ENCODE measurements at places on chromosomes 1 and 21.

DNA sequence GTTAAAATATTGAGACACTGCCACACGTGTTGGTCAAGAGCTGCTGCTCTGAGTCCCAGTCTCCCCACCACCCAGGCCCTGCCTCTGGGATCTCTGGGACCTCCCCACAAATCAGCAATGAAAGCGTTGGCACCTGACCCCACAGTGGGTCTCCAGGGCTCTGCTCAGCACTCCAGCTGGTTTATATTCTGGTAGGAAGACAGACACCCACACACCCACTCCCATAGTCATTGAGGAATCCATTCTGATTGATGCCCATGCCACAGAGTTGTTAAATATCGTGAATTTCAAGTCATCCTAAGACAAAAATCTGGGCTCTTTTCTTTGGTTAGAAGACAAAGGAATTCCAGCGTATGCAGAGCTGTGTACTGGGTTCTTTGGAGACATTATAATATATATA lies 91.6 kb downstream of the KIF26B start:
- no peak for DNase-seq

DNA sequence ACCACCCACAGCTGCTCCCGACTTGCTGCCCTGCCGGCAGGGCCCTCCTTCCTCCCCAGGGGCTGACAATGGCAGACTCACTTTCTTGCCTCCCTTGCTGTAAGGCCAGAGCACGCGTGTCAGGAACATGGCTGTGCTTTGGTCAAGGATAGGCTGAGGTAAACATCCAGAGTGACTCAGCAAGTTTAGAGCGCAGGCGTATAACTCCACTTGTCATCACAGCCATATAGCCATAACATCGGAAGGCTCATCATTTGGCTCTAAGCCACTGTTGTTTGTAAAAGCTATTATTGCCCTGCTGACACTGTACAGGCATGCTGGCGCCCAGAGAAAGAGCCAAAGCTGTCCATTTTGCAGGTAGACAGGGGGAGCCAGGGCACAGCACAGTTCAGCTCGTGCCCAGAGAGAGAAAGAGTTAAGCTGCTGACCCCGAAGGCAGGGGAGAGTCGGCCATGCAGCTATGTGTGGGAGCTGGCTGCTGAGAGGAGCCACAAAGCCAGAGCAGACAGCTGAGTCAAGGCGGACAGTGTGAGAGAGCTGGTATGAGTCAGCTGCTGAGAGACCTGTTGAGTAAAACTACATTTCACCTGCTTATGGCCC lies 60.6 kb downstream of the GNG4 start:
- DNase-seq = no peak

DNA sequence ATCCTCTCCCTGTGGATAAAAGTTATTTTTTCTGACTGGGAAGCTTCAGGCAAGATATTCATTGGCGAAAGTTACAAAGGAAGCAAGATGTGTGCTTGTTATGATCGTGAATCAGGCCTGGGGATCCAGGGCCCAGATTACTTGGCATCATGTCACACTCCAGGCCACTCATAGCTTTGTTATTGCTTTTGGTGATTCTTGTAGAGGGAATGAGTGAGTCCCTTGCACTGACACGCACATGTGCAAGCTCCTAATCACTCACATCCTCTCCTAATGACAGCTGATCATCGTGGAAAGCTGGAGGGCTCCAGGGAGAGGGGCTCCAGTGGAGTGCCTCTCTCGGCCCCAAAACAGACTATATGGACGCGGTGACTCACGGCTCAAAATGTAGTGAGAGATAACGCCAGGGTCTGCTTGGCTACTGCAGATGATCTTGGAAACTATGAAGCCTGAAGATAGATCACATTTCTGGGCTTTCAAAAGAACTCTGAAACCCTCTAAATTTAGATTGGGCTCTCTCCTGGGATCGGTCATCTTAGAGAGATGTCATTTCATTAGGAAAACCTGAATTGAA lies 481.1 kb upstream of the USP24 start:
- peak; percentile 17 for DNase-seq

DNA sequence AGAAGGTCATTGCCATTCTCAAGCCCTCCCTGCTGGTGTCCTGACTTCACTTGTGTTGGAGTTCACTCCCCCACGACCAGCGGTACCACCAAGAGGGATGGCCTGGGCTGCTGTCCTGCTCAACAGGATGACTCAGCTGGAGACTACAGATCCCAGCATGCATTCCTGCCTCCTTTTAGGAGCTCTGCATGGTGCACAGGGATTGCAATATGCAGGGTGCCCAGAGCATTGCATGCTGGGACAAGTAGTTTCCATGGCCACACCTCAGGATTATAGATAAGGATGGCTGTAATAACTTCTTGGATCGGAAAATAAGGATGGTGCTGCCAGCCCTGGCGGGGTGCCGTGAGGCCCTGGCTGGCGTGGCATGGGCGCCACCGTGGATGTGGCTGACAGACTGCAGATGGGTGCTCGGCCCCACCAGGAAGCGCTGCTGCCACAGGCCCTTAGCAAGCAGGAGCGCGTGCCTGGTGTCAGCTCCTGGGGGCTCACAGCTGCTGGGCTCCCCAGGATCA lies 150.0 kb downstream of the CASZ1 start:
- DNase-seq = no peak

- DNase-seq = peak; percentile 65
These were observed 618 bp downstream of the CLCC1 start for GRCh38 chr1:108962681-108963051.

- DNase-seq = no peak
These were observed 33.6 kb upstream of the F13B start for GRCh38 chr1:197100677-197101076.

- no peak for DNase-seq
These were observed 69.1 kb downstream of the KCNJ15 start for GRCh38 chr21:38325731-38326420.

DNA sequence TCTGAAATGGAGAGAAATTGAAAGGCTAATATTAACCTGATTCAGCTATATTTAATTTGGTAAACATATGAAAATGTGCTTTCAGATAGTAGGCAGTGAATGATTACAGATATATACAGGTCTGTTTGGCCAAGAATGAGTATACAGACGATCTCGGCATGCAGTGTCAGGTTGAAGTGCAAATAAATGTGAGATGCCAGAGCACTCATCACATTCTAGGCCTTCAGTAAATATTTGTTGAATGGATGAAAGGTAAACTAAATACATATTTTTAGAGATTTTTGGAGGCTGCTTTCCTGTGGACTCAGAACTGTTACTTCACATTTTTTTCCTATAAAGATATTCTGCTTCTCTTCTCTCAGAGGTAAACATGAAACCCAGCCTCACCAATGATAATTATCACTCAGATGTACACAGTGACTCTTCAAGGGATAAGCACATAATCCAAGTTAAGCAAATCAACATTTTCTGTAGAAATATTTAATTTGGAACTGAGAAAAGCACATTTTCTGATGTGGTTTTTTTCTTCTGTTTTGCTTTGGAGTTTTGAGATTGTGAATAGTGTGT lies 702.9 kb downstream of the BRINP3 start:
- no peak for DNase-seq

DNA sequence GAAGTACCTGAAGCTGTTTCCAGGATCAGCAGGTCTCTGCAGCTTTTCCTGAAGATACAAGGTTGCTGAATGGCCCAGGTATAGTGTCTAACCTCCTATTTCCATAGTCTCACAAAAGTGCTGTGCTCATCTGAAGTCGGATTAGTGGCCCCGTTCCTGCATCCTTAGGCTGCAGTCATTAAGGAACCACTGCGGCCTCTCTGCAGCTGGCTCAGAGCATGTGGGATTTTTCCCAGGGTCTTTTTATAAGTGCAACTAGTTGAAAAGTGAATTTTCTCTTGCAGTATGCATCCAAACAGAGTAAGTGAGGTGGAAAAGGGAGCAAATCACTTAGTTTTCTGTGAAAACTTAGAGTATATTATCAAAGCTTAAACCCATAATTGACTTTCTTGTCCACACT lies 565.3 kb upstream of the NEGR1 start:
- DNase-seq = no peak

DNA sequence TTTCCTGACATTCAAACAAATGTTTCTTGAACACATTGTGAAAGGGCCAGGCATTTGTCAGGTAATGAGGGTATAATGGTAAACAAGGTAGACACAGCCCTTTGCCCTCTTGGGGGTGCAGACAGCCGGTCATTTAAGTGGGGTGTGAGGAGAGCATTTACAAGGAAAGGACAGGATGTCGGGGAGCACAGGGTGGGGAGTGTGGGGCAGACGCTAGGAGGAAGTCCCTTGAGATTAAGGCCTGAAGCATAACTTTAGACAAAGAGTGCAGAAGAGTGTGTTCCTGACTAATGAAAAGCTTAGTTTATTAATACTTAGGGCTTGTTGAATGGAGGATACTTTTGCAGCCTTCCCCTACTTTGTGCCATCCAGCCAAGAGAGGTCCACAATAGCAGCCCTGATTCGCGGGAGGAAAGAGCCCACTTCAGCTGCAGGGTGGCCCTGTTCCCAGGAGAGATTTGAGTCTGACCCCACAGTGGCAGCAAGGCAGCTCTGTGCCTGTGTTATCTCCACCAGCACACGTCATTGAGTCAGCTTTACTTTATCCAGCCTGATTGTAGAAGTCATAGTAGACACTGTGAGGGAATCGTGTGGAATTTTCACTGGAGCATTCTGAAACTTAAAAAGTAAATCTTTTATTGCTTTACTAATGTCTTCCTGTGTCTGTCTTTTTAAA lies 35.1 kb downstream of the MPZL1 start:
- DNase-seq = peak; percentile 72

- DNase-seq = no peak
These were observed 24.3 kb upstream of the RNF220 start for GRCh38 chr1:44380666-44381177.

All from stomach (tissue), 19 donors.